ENCODE measurements at places on chromosomes 2 and 18.

- no peak for DNase-seq
Observed at GRCh38 chr18:56197241-56197859, 441.0 kb downstream of the TXNL1 start.

- DNase-seq = no peak
Observed at GRCh38 chr2:174024524-174025270, 59.5 kb upstream of the SP3 start.

DNA sequence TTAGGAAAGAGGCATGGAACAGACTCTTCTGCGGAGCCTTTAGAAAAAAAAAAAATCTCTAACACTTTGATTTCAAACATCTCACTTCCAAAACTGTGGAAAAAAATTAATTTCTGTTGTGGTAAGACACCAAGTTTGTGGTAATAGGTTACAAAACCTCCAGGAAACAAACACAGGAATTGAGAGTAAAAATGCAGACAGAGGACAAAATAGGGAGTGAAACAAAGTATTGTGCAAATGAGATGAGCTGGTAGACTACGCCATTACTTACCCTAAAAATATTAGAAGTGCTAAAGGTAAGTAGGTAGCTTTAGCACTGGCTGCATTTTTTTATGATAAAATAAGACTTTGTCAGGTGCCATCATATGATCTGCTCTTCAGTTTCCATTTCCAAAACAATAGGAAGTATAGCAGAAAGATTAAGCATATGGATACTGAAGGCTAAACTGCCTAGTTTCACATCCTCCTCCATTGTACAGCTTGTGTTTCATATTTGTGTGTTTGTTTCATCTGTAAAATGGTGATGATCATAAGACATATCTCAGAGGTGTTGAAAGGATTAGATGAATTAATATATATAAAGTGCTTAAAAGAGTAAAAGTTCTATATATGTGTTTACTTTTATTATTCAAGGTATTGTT lies 309.2 kb downstream of the NR4A2 start:
- DNase-seq = no peak

DNA sequence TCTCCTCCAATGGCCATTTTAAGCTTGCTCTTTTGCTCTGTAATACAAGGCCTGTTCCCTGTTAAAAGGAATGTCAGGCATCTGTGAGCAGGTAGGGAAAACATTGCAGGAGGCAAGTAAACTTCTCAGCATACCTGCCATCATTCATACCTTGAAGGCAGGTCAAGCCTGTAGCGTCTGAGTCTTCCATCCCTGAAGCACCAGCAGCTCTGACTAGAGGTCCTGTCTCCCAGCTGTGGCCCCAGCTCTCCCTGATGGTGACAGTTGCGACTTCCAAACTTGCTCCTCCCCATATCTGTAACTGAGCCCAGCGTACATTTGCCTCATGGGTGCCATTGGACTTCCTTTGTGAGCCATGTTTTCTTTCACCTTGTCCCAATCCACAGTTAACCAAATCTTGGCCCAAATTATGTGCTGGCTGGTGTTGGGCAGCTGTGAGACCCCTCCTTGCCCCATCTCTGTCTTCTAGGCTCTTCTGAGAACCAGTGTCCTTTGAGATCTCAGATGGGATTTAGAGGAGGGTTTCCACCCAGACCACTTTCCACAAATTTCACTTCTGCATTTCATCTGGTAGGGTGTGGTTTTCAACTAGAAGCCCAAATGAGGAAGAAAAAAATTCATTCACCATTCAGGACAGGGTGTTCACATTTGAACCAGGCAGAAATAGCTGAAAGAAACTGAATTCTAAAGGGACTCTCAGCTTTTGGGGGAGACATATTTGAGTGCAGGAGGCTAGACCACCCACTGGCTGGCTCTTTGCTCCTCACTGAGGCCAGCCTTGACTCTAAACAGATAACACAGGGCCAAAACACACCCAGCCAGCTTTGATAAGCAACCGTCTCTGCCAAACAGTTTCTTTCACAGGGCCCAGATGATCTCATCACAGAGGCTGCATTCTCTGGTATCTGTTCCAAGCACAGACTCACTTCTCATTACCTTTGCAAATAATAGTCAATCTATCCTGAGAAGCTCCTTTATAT lies 66.4 kb upstream of the MSH2 start:
- no peak for DNase-seq

GRCh38 chr18:59700535-59700967 lies 3.3 kb upstream of the CCBE1 start:
- no peak for DNase-seq

DNA sequence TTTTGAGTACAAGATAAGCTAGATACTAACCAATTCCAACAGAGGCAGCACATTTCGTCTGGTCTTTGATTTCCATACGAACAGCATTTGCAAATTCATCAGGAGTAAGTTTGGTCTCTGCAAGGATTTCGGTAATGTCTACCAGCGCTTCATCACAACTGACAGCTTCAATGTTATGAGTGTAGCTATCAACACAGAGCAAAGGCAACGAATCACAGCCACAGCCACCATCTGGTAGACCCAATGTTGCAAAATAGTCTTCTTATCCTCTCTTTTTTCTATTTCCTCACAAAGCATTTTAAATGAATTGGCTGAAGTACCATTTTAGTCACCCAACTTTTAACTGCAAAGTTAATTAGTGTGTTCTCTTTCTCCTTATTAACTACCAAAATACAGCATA lies 68.3 kb downstream of the REV1 start:
- DNase-seq = no peak

GRCh38 chr2:168056242-168056787 lies 191.1 kb downstream of the STK39 start:
- no peak for DNase-seq

All from T-helper 1 cell (primary cell).